ENCODE measurements at places on chromosomes 4 and X.
A peak's percentile ranks its signal among the peaks of the same experiment; 100 is the strongest.

DNA sequence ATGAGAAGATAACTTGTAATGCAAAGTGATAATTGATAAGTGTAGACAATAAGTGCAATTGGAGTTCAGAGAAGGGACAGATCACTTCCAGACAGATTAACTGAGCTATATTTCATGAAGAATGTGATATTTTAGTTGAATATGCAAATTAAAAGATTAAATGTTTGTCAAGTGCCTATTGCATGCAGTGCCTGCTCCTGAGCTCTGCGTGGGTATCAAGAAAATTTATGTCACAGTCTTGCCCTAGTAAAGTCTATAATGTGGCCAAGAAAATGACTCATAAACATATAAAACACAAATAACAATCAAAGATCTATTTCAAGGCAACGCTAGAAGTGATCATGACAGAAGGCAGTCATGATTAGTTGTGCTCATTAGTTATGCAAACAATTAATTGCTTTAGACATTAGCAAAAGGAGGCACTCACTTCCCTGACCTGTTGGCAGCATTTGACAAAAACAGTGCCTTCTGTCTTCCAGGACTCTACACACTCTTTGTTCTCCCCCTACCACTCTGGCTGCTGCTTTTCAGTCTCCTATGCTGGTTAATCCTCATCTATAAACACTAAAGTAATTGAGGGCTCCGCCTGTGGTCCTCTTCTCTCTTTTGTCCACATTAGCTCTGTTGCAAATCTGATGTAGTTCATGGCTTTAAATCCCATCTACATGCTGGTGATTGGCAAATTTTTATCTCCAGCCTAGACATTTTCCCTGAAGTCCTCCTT lies 47.7 kb downstream of the ARHGEF38 start:
- DNase-seq, result no peak

- peak; percentile 49 for DNase-seq
These were observed 49.7 kb upstream of the TMEM164 start for GRCh38 chrX:109952985-109953905.

- no peak for DNase-seq
These were observed 169.4 kb downstream of the PTTG2 start for GRCh38 chr4:38129460-38130227.

DNA sequence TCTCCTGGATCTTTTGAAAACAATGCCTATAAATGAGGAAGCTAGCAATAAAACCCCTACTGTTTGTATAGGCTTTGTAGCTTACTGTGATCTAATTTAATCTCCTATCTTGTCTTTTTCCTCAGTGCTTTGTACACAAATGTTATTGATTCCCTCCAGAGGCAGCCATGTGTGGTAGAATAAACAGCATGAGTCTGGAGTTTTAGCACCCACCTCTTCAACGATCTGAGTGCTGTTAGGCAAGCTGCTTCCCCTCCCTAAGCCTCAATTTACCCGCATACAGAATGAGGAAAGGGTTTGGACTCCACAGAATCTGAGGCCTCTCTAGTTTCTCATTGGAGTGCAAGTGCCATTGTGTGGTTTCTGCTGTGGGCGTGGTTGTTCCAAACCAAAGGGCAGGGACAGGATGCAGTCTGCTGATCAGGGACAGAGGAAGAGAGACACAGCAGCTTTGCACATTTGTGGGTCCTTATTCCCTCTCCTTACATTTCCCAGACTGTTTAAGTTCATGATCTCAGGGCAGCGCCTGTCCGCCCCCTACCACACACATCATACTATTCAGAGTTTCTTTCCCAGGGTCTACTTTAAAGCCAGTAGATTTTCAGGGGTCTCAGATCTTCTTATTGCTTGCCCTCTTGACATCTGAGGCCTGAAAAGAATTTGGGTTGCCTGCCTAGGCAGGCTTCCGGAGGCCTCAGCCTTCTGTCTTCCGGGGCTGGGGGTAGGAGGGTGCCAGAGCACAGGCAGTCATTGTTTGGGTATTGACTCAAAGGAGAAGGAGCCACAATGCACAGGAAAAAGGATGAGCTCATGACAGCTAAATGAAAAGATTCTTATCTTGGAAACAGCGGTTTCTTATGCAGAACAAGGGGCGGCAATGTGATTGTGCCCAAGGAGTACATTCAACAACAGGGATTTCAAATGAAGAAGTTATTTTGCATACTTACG lies 114.9 kb upstream of the TEX13D start:
- peak; percentile 87 for DNase-seq

DNA sequence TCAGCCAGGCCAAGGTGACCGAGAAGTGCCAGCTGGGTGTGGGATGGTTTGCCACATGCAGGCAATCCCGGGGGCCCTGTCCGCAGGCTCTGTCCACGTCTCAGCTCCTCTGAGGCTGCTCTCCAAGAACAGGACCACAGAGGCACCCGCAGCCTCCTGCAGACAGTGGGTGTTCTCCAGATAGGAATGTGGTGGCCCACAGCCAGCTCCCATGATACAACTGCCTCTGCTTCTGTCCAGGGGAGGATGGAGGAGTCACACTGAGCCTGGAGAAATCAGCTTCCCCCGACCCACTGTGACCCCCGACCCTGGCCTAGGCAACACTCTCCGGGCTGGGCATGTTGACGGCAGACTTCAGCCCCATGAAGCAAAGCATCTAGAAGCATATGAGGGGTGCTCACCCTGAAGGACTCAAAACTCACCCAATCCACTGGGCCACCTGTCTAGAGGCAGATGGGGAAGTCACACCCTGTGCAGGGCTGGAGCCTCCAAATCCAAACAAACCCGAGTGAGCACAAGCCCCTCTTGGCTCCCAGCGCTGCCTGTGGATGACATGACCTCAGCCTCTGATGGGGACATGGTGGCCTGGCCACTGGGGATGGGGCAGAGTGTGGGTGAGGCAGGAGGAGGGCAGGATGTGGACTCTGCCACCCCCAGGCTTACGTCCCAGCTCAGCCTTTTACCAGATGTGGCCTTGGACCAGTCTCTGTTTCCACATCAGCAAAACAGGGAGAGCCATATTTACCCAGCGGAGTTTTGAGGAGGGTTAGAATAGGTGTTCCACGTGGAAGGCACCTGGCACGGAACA lies 102.3 kb downstream of the PSAPL1 start:
- no peak for DNase-seq

GRCh38 chr4:160184884-160185283 lies 1082.0 kb downstream of the RAPGEF2 start:
- no peak for DNase-seq

GRCh38 chr4:15213302-15213970 lies 211.2 kb downstream of the CPEB2 start:
- no peak for DNase-seq

DNA sequence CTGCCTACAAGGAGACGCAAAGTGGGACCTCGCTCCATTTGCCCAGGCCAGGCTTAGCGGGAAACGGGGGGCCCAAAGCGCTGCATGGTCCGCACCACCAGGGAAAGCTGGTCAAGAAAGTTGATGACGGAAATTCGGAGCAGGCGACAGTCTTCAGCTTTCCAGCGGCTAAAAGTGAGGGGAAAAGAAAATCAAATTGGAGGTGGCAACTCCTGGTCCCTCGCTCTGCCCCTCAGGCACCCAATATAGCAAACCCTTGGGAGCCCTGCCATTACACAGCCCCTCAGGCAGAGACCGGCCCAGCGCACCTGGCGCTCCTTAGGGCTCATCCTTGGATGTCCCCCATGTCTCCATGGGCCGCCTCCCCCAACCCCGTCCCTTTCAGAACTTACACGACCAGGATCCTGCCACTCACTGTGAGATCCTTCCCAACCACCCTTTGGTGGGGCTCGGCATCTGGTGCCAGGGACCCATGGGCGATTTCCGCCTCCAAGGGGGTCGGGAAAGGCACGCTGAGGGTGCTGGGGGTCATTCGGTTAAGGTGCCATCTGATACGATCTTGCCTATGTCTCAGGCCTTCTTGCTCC lies 1.1 kb downstream of the LAGE3 start:
- DNase-seq, result no peak

DNA sequence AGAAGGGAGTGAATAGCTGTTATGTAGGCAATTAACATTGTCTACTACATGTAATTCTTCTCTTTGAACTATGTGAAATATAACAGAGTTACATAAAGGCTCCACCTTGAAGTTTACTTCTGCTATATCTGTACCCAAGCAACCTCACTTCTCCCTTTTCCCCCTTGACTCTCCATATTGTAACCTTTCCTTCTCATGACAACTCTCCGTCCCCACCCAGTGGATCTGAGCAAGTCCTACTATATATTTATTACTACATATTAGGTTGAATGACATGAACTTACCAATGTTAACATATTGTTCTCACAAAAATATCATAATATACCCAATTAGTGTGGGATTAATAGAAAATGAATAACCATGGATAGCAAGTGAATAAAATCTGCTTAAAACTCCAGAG lies 93.2 kb upstream of the ATP8A1 start:
- peak; percentile 87 for DNase-seq

DNA sequence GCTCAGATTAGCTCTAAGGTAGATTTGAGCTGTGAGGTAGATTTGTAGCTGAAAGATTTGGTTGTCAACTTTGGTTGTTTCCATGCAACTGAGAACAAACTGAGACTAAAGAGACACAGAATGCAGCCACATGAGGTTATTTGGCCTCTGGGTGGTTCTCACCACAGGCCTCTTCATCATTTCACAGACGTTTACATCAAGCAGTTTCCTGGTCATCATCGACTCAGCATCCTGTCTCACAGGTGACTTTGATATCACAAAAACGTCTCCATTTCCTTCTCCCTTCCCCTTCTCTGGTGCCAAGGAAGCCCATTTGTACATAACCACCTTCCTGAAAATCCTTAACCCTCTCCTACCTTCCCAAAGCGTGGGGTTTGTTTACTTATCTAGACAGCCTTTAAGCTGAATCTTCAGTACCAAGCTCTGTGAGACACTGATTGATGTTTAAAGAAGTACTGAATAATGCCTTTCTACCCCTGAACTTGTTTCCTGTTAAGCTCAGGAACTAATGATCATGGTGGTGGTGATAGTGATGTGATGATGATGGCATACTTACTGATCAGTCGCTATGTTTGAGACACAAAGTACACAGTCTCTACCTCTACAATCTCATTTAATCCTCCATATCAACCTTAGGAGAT lies 81.9 kb downstream of the FAM114A1 start:
- DNase-seq, result no peak

- peak; percentile 95 for DNase-seq
These were observed 636 bp upstream of the EOLA1 start for GRCh38 chrX:149540131-149540620.

DNA sequence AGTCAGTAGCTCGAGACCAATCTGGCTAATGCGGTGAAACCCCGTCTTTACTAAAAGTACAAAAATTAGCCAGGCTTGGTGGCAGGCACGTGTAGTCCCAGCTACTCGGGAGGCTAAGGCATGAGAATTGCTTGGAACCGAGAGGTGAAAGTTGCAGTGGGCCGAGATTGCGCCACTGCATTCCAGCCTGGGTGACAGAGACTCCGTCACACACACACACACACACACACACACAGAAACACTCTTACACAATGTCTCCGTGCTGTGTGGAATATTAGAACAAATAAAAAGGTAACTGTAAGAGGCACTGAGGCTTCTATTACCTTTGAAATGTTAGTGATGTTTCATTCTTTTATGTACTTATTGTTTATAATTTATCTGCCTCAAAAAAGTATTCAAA lies 326.6 kb downstream of the GPAT3 start:
- no peak for DNase-seq

DNA sequence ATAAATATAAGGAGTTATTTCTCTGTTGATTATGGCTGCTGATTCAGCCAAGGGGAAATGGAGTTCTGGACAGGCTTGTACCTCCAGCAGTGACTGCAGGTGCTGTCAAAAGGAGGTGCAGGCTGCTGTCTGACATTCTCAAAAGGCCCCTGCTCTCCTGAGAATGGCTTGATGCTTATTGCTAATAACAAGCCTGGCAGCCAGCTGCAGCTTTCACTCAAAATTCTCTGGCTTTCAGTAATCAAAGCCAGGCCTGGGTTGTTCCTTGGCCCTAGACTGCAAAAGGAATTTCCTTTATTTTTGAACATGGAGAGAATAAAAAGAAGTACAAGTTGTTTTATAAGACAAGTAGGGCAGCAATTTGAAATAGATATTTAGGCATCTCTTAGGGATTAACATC lies 575.9 kb downstream of the MID1IP1 start:
- no peak for DNase-seq

DNA sequence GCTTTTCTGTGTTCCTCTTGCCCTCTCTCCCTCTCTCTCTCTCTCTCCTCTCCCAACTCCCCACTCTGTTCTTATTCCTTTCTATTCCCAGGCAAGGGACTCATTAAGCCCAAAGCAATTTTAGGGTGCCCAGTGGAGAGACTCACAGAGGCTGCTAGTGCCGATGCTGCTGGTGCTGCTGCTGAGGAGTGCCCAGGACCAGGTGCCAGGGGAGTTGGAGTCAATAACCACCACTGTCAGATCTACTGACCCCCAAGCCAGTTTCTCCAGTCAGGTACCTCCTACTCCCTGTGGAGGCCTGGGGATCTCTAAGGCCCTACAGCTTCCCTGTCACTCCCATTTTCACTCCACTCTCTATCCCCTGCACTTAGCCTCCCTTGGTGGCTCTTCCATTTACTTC lies 54.2 kb upstream of the LAS1L start:
- DNase-seq, result no peak

- DNase-seq, result no peak
These were observed 131.6 kb downstream of the PDS5A start for GRCh38 chr4:39846120-39846519.

GRCh38 chrX:68719904-68720614 lies 72.6 kb downstream of the STARD8 start:
- peak; percentile 39 for DNase-seq

DNA sequence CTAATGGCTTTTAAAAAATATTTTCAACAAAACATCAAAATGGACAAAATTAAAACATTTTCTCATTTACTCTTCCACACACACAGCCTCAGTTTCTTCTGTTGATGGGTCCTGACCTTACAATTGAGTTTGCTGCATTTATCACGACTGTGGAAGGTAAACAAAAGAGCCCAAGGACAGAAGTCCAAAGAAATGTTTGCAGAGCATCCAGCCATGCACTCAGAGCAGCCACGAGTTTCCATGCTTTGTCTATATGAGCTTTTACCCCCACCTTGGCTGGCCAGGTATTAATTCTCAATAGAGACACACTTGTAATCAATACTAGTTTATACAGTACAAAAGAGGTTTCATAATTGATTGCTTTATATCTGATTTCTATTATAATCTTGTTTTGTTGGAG lies 85.0 kb upstream of the WDFY3 start:
- no peak for DNase-seq

DNA sequence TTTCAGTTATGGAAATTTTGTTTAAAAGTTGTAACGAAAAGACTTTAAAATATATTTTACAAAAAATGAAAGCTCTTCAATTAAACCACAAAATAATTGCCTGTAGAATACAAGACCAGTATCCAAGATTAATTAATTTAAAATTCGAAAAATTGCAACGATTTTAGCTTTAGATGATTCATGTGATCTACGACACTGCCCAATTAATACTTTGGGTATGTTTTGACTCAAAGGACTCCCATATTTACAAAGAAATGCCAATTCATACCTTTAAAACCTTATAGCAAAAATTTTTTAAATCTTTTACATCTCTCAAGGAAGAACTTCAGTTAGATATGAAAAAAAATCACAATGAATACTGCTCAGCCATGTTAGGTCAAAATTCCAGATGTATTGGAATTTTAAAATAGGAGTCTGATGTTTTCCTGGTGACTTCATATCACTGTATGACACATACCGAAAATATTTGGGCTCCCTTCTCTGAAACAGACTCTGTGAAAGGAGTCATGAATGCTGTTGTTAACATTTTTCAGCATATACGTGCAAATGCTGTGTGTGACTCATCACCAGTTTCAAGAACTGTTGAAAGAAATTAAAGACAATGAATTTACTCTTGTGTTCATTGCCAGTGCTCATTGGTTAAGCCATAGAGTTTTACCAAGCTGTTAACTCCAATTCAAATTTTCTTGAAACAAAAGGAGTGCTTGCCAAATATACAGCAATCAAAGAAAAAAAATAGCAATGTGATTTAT lies 13.8 kb upstream of the SMS start:
- DNase-seq, result no peak

GRCh38 chr4:74543983-74544382 lies 99.0 kb downstream of the AREG start:
- no peak for DNase-seq
